ENCODE measurements at places on chromosomes 4 and X. TPM values are rescaled to one million over a fixed set of nuclear protein-coding genes. Genes with fewer than 3 reads are reported as not detected.
A peak's percentile ranks its signal among the peaks of the same experiment; 100 is the strongest.

DNA sequence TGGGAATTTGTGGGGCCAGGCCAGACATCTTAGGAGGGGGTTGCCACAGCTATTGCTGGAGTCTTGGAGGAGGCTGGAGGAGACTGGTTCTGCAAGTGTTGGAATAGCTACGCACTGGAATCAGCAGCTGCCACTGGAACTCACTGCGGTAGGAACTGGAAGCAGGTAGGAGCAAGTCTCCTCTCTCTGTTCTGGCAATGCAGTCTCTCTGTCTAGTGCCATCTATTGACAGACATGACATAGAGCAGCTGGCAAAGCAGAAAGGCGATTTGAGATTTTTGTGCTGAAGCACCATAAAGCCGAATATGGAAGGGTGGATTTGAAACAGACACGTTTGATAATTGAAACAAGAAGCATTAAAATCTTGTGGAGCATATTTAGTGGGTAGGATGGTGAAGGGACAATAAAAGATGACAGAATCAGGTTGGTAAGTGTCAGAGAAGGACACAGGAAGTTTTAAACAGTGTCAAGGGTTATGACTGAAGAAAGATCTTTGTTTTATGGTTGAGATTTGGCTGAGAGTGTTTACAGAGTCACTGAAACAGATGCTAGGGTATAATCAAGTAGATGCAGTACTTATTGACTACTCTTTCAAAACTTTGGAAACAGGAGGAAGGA lies 23.5 kb upstream of the SYNPO2 start:
- no peak for DNase-seq

DNA sequence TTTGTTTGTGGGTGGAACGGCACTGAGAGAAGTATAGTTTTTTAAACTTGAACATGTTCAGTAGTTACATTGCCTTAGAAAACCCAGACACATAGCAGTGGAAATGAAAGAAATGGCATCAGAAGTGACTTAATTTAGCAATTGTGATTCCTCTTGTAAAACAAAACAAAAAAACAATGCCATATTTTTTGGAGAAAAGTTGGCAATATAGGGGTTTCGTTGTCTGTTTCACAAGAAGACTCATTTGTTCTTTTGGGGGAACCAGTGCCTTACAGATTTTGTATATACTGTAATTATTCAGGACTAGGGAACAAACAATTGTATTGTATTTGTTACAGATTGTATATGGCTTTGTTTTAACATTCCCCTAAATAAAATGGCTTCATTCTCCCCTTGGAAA lies 390.7 kb downstream of the UNC5C start:
- no peak for DNase-seq

GRCh38 chr4:143338313-143338712 lies 1.6 kb downstream of the GAB1 start:
- no peak for DNase-seq

- no peak for DNase-seq
These were observed 34.4 kb upstream of the BLTP1 start for GRCh38 chr4:122117743-122118142.

DNA sequence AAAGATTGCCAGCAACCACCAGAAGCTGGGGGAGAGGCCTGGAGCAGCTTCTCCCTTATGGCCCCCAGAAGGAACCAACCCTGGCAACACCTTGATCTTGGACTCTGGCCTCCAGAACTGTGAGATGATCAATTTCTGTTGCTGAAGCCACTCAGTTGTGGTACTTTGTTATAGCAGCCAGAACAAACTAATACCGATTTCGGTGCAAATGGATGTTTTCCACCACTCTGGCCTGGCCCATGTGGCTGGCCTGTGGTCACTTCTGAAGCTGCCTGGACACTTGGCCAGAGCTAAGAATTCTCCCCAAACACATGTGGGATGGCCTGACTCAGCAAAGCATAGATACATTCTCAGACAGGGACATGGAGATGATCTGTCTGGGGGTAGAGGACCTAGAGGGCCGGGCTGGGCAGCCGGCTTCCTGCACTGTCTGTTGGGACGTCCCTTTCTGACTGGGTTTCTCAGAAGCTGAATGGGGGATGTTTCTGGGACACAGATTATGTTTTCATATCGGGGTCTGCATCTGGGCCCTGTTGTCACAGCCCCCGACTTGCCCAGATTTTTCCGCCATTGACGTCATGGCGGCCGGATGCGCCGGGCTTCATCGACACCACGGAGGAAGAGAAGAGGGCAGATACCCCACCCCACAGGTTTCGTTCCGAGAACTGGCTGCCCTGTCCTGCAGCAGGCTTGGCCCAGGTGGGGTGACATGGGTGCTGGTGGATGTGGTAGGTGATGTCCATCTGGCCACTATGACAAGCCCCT lies 4.1 kb downstream of the FOXP3 start:
- no peak for DNase-seq

- DNase-seq, result no peak
These were observed 32.1 kb upstream of the SLC16A2 start for GRCh38 chrX:74389016-74389722.

DNA sequence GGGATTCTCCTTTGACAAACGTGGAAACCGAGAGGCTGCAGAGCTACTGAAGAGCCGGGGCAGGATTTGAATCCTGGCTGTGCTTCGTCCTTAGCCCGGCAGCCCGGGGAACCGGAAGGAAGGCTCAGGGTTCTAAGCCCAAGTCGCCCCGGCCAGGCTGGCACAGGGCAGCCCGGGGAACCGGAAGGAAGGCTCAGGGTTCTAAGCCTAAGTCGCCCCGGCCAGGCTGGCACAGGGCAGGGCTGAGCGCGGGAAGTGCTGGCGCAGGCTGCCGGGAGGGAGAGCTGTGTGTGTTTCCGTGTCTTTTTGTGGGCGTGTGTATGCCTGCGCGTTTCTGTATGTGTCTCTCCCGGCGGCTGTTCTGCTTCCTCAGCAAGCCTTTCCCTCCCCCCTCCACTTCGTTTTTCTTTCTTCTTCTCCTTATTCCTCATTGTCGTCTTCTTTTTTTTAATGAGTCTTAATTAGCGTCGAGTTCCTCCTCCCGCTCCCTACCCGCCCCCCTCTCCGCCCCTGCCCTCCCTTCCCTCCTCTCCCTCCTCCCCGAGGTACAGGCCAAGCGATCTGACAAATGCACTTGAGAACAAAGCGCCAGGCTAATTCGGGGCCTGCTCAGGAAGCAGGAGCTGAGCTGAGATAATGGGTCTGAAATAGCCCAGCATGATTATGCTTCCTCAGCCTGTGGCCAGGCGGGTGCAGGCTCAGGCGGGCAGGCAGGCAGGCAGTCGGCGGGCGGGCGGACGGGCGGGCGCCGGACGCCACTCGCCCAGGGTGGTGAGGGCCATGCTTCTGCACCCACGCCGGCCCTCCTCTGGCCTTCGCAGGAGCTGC lies 65.9 kb downstream of the EFNB1 start:
- DNase-seq, result peak; percentile 80

DNA sequence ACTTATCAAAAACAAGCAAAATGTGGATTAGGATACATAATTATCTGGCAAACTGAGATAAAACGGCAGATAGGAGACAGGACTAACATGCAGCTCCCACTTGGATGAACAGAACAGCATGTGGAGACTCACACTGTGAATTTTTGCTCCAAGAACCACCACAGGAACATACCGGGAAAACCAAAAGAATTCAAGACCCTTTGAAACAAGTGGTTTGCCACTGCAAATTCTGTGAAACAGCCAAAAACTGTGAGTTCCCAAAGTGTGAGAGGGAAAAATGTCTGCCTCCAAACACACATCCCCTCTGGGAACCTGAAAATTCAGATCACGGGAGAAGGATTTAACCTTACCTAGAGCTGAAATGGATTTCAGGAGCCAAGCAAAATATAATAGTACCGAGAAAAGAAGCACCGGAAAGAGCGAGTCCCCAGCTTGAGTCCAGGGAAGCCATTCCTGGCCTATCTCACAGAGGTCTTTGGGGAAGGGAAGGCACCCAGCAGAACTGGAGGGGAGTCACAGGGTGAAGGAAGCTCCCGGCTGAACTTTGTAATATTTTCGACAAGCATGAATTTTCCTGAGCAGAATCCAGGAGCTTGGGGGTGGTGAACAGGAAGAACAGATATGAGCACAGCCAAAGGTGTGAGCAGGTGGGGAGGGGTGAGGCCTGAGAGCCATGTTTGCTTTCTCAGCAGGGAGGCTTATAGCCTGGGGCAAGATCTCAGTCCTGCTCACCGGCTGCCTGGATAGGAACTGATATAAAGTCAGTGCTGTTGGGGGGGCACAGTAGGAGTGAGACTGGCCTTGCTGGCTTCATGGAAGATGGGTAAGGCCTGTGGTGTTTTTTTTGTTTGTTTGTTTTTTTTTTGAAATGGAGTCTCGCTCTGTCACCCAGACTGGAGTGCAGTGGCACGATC lies 23.9 kb downstream of the MANBA start:
- no peak for DNase-seq

GRID2 gene
- total RNA-seq, result 0.05 TPM

GLRA3 gene
- not detected for total RNA-seq

ATOH1 gene
- not detected for total RNA-seq

NDUFA1 gene
- 683 TPM for total RNA-seq
